ENCODE measurements at places on chromosomes 4 and X. TPM values are rescaled to one million over a fixed set of nuclear protein-coding genes. Genes with fewer than 3 reads are reported as not detected.

GRCh38 chrX:39384996-39385395 is 583.7 kb downstream of the MID1IP1 start:
- no peak for DNase-seq

GRCh38 chr4:2443061-2443730 is 24.4 kb downstream of the CFAP99 start:
- no peak for DNase-seq

DNA sequence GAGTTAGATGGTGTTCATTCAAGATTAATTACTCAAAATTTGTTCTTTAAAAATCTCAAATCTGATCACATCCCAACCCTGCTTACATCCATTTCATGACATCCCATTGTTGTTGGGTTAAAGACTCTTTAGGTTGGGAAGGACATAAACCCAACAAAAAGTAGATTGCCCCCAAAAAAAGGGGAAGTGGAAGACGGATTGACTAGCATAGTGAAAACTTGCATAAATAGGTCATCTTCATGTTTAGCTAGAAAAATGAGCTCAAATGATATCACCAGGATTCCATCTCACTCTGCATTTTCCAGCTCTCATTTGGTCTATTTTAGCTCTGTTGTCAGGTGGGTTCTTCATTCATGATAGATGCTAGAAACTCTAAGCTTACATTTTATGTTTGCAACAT is 18.5 kb upstream of the TET2 start:
- DNase-seq = no peak

DNA sequence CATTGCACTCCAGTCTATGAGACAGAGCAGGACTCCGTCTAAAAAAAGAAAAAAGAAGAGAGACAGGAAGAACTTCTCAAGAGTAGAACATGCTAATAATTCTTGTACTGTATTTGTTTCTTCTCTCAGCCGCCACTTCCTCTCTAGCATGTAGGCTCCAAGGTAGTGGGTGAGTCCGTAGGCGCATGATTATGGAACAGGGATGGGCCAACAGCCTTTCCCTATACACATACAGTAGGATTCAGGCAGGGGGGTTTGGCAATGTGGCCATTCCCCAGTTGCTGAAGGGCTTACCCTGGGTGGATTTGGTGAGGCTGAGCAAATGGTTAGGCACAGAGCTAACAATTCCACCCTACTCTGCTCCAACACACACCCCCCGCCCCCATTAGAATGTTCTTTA is 35.0 kb upstream of the APLN start:
- no peak for DNase-seq

Gene MAGEC1
- not detected for total RNA-seq

Gene FGF13
- total RNA-seq = 81.1 TPM

Gene TACC3
- total RNA-seq = 165 TPM

Gene ARSD
- 11.2 TPM for total RNA-seq

GRCh38 chr4:41420541-41420940 is 117.4 kb upstream of the LIMCH1 start:
- no peak for DNase-seq

Gene GLRA2
- 1.3 TPM for total RNA-seq

GRCh38 chr4:85092943-85093342 is 126.5 kb upstream of the WDFY3 start:
- DNase-seq = no peak

GRCh38 chr4:85368932-85369331 is 106.0 kb upstream of the ARHGAP24 start:
- DNase-seq = no peak

DNA sequence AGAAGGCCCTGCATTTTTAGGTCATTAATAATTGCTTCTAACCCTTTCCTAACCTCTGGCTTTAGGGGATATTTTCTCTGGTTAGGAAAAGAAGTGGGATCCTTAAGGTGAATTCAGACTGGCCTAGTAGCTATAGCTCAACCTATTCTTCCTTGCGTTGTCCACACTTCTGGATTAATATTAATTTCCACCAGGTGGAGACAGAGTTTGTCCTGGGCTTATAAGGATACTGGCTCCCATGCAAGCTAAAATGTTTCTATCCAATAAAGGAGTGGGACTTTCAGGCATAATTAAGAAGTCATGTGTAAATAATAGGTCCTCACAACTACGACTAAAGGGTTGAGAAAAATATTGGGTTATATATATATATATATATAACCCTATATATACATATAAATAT is 860.0 kb upstream of the POU3F4 start:
- no peak for DNase-seq

DNA sequence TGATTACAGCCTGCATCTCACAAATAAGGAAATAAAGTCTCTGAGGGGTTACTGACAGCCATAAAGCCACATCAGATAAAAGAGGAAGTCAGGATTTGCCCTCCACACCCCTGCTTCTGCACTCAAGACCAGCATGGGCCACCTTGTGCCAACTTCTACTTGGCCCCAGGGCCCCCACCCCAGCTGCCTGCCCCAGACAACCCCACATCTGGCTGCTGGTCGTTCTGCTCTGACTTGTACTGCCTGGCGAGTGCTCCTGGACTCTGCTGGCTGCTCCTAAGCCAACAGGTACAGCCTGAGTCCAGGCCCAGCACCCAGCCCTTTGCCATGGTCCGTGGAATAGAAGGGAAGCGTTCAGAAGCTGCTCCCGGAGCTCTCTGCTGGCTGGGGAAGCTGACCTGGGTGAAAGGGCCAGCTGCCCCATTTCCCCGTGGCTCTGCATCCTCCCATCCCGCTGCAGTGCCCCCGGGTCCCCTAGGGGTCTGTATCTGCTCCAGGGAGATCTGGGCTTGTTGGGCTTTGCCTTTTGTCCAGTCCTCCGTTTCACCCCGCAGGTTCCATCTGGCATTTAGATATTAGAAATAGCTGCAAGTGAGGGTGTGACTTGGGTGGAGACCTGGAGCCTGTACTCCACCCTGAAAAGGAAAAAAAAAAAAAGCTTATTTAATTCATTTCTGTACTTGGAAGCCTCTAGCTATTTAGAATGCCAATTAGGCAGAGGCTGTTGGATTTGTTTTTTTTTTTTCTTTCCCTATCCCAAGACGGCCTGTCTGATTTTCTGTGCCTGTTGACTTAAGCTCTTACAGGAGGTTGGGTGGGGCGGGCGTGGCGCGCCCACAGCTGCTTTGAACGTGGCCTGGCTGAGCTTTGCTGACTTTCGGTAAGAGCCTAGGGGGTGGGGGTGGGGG is 194.7 kb downstream of the PTTG2 start:
- DNase-seq = no peak

Gene NUDT10
- 18.3 TPM for total RNA-seq

Gene USP17L22
- not detected for total RNA-seq

DNA sequence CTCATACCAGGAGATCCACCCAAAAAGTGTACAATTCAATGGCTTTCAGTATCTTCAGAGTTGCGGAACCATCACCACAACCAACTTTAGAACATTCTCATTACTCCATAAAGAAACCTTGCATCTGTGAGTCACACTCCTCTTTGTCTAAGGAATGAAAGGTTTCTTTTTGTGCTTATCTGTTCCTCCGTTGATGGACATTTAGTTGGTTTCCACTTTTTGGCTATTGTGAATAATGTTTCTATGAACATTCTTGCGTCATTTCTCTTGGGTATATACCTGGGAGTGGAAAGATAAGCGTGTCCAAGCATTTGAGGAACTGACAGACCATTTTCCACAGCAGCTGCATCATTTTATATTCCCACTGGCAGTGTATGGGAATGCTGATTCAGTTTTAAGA is 10.6 kb downstream of the FAM184B start:
- DNase-seq = no peak

- DNase-seq = no peak
These were observed 83.8 kb downstream of the UNC5C start for GRCh38 chr4:95465010-95465409.

DNA sequence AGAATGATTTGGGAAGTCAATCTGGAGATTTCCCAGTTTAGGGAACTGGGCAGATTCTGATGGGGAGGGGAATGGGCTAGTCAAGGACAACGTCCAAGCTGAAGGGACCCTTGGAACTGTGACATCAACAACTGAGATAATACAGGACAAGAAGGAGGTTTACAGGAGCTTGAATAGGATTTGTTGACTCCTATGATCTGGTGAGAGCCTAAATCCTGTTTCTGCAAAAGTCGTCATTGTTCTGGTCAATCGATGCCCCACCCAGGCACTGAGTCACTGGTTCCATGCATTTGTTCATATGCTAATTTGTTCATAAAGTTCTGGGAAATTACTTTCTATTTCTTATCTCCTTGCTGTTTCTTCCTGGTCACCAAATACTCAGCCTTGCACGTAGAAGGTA is 15.3 kb upstream of the PDGFRA start:
- no peak for DNase-seq

GRCh38 chr4:113905301-113905700 is 74.1 kb downstream of the ARSJ start:
- no peak for DNase-seq

DNA sequence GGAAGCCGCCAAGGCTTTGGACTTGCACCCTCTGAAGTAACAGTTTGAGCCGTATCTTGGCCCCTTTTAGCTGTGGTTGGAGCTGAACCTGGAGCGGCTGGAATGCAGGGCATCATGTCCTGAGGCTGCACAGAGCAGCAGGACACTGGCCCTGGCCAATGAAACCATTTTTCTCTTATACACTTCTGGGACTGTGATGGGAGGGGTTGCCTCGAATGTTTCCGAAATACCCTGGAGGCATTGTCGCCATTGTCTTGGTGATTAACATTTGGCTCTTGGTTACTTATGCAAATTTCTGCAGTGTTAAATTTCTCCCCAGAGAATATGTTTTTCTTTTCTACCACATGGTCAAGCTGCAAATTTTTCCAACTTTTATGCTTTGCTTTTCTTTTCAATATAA is 137.2 kb downstream of the MAGEC1 start:
- no peak for DNase-seq

DNA sequence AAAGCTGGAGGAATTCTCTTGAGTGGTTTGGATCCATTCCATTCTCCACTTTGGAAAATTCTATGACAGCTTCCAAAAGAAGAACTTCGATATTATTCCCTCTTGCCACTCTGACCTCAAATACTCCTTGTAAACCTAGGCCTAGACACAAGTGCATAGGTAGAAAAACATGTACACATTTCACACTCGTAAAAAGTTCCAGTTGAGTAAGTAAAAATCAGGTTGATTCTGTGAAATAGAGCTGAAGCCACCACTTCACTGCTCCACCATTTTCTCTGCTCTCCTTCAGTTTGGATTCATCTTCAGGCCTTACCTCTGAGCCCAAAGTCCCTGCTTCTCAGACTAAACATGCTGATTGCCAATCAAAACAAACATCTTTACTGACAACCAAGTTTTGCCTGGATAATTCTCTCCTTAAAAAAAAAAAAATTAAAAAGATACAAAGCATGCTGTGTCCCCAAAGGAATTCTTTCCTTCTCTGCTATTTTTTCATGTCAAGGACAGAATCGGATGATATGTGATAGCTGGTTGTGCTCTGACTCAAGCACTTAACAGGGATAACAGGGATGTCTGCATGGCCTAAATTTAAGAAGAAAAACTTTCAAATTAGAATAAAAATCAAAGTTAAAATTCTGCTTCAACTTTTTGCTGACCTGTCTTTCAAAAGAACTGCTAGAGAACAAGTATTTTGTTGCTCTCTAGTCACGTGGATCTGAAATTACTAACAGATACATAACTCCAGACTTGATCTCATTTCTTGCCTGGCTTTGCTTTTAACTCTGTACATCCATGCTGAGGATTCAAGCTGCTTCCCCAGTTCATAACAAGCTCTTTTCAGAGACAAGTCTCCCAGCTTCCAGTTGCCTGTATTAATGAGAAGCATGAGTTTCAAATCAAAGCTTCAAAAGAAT is 420.9 kb upstream of the INTU start:
- no peak for DNase-seq

- DNase-seq = no peak
These were observed 56.0 kb downstream of the GLUD2 start for GRCh38 chrX:121103381-121103780.

GRCh38 chrX:81564851-81565250 is 362.9 kb downstream of the SH3BGRL start:
- no peak for DNase-seq

Gene ADRA2C
- 6.1 TPM for total RNA-seq

Gene MAGED4B
- 175 TPM for total RNA-seq

GRCh38 chrX:130071611-130072344 is 38.5 kb downstream of the ELF4 start:
- no peak for DNase-seq

DNA sequence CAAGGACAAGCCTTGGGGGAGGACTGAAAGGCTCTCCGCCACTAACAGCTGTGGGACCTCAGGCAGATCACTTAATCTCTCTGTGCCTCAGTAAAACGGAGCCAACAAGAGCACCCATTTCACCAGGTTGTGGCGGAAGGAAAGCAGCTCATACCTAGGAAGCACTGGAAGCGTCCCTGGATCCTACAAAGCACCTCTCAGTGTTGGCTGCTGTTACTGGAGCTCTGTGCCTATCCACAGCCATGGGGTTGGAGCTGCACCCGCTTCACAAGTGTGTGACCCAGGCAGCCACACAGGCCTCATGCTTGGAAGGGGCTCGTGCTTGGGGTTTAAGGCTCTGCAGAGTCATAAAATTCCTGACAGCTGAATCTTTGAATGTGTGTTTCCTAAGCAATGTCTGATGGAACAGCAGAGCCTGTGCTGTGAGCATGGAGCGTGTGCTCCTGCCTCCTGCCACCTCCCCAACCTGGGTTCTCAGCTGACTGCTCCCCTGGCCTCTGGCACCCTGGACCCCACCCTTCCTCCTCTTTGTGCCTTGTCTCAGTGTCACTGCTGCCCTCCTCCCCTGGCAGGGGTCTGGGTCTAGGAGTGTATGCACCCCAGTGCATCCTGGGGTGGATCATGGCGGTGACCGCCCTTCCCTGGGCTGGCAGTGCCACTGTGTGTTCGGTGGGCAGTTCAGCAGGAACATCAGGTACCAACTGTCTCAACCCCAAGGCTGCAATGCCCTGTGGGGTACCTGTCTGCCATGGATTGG is 14.4 kb upstream of the MAN2B2 start:
- no peak for DNase-seq

DNA sequence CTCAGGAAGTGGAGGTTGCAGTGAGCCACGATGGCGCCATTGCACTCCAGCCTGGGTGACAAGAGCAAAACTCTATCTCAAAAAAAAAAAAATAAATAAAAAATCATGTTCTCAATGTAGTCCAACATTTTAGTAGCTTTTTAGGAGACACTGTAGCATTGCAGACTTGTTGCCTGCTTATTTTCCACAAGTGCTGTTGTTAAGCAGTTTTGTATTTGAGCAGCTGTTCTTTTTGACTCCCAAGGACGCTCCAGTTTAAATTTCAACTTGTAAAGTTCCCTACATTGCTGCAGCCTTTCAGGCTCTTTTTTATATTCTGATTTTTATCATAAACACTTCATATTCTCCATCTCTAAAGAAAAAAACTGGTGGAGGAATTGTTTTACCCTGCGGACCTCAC is 83.1 kb downstream of the PPEF2 start:
- DNase-seq = no peak

- DNase-seq = no peak
These were observed 43.5 kb upstream of the PDE5A start for GRCh38 chr4:119672086-119672485.

GRCh38 chr4:156754832-156755570 is 216.6 kb downstream of the PDGFC start:
- DNase-seq = no peak

- no peak for DNase-seq
These were observed 59.8 kb downstream of the PTCHD1 start for GRCh38 chrX:23394421-23394820.

Gene OTUD4
- total RNA-seq = 31.1 TPM

- DNase-seq = no peak
These were observed 577.2 kb upstream of the HTR2C start for GRCh38 chrX:114006664-114007063.

Gene COQ2
- total RNA-seq = 21.9 TPM

Data from neural crest cell (in vitro differentiated cells).